ENCODE measurements at places on chromosomes 16 and 17.
A peak's percentile ranks its signal among the peaks of the same experiment; 100 is the strongest.

DNA sequence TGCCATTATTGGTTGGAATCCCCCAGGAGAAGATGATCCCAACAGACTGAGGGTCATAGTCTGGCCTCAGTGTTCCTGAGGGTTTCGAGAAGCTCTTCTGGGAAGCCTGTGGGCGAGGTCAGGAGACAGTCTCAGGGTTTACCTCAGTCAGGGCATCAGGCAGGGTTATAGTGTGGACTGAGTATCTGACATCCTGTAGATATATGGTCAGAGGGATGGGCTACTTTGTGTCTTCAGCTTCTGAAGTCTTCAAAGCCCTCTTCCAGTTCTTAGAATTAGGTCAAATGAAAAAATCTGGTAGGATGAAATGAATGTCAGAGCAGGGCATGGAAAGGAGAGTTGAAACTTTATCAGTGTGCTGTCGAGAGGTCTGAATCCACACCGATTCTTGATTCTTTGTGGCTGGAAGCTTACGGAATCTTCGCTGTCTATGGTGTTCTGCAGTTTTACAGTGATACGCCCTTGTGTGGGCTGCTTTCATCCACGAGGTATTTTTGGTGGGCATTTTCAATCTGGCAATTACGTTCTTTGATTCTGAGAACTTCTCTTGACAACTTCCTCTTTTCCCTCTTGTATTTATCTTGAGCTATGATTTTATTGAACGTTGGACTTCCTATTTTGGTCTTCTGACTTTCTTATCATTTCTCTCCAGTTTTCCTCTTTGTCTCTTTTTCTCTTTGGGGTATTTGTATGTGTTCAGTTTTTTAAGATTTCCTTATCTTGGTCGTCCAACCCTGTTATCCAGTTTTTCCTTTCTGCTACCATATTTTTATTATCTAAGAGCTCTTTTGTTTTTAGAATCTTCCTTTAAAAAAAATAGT lies 30.4 kb downstream of the BPTF start:
- no peak for DNase-seq

- DNase-seq: no peak
Measured at GRCh38 chr17:51508048-51508447, 247.7 kb downstream of the UTP18 start.

DNA sequence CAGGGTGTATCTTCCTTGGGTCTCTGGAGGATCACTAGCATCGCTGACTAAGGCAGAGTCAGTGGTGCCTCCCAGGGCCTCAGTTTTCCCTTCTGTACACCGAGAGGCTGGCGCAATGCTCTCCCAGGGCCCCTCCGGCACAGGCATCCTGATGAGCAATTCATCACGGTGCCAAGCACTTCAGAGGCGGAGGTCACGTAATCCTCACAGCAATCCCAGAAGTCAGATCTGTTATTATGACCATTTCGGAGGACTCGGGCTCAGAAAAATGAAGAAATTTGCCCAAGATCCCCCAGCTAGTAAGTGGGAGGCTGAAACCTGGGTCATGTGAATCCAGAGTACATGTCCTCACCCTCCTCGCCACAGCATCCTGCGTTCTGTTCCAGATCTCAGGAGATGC lies 46.5 kb downstream of the AIPL1 start:
- no peak for DNase-seq

DNA sequence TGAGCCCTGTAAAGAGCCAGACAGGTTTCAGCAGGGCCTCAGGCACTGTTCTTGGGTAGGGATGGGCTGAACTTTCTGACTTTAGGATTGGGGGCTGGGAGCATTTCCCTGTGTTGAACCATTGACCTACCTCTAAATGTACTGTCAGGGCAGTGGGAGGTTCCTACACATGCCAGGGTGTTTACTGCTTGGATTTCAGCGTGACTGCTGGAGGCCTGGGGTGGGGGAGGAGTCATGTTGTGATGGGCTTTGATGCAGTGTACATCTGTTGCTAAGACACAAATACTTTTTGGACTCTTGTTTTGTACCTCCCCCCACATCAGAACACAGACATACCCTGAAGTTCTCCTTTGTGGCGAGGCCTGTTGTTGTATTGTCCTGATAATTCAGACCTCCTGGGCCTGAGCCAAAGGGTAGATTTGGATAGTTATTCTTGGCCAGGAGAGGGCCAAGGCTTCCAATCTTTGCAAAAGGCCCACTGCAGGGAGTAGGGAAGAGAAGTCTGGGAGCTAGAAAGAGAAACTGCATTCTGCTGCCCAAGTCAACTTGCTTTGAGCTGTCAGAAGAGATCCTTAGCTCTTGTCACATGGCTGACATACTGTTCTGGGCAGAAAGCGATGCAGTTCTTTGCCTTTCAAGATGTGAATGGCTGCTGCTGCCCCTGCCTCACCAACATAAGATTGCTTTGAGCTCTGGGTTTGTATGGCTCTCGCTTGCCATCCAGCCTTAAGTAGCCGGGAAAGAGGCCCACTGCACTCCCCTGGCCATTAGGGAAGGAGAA lies 3.7 kb downstream of the NFE2L1 start:
- peak; percentile 93 for DNase-seq

Data from dermis blood vessel endothelial cell (primary cell).